ENCODE measurements at places on chromosomes 3 and 15.

DNA sequence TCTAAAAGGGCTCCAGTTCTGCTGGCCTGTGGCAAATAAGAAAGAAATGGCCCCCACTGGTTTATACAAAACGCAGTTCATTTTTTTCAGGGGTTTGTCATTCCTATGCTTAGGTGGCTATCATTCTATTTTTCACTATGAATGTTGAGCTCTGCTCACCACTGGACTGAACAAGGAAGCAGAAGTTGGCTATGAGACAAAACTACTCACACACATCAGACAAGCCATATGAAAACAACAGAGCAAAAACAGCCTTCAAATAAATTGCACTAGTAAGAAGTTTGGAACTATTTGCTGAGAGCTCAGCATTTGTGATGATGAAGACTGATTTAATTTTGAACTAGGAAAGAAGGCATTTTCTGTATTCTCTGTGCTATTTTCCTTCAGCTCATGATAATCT, 328.5 kb downstream of the MECOM start:
- no peak for DNase-seq

DNA sequence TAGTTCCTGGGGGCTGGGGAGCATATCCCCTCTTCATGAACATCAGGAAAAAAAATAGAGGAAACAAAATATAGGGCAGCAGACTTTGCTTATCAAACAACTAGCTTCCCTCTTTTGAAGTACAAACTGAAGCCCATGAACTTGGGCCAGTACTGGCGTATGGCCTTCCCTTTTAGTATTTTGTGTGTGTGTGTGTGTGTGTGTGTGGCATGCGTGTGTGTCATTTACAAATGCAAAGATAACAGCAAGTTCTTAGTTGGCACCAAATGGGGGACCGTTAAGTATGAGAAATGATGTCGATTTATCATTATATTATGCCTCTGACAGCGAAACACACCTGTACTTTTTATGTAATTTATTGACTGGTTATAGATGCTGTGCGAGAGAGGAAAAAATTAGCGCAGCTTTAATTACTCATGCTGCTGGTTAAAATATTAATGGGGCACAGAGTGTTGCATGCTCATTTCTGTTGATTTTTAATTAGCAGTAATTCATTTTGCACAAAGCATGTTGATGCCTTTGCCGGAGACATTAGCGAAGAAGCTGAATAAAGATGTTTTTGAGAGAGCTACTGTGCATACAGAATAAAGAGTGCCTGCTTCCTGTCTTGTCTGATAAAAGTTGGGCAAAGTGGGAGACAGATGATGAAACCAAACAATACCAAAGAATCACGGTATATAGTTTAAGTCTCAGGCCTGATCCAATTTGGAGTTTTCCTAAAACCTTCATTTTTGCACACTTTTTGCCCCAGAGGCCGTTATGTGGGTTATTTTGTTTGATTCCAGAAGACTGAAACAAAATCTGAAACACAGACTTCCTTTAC, 297.1 kb downstream of the SATB1 start:
- no peak for DNase-seq

- DNase-seq, result no peak
Measured at GRCh38 chr3:160675566-160676124, 1.3 kb upstream of the ARL14 start.

- peak; percentile 20 for DNase-seq
Measured at GRCh38 chr15:64667736-64668161, 107.6 kb downstream of the RBPMS2 start.

- DNase-seq, result no peak
Measured at GRCh38 chr3:79654019-79654418, 113.8 kb downstream of the ROBO1 start.

DNA sequence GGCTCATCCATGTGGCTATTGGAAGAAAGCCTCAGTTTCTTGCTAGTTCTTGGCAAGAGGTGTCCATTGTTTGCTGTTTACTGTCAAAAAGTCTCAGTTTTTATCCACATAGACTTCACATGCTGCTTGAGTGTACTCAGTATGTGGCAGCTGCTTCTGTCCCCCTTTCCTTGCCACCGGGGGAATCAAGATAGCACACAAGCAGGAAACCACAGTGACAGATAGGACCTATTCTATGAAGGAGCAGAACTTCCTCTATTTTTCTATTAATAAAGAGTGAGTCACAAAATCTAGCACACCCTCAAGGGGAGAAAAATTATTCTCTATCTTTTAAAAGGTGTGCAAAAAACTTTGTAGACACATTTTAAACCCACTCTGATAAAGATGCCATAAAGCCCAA, 121.4 kb upstream of the GMNC start:
- no peak for DNase-seq

DNA sequence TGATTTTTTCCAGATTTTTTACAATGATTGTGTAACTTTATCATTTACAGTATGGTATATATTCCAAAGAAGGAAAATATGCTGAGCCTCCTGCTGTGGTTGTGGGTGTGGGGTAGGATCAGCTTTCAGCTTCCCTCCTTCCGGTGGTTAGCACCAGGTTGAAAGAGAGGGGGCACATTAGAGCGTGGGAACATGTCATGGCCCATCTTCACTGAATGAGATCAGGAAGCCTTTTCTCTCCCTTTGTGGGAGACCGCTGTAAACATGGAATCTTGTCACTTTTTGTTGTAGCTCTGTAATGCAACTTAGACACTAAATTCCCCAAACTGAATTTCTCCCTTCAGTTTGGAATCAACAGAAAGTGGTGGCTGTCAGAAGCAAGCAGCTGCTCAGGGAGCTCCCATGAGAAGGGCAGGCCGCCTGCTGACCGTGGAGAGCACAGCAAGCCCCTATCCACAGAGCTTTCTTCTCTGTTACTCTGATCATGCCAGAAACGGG, 86.7 kb upstream of the LIMD1 start:
- DNase-seq, result no peak

GRCh38 chr3:32733631-32734229, 48.7 kb downstream of the CNOT10 start:
- no peak for DNase-seq

- no peak for DNase-seq
Measured at GRCh38 chr15:84598250-84598649, 2.6 kb upstream of the ZSCAN2 start.

GRCh38 chr3:172626021-172626640, 84.7 kb downstream of the NCEH1 start:
- DNase-seq, result no peak

- peak; percentile 15 for DNase-seq
Measured at GRCh38 chr3:41202834-41203345, 3.6 kb downstream of the CTNNB1 start.

DNA sequence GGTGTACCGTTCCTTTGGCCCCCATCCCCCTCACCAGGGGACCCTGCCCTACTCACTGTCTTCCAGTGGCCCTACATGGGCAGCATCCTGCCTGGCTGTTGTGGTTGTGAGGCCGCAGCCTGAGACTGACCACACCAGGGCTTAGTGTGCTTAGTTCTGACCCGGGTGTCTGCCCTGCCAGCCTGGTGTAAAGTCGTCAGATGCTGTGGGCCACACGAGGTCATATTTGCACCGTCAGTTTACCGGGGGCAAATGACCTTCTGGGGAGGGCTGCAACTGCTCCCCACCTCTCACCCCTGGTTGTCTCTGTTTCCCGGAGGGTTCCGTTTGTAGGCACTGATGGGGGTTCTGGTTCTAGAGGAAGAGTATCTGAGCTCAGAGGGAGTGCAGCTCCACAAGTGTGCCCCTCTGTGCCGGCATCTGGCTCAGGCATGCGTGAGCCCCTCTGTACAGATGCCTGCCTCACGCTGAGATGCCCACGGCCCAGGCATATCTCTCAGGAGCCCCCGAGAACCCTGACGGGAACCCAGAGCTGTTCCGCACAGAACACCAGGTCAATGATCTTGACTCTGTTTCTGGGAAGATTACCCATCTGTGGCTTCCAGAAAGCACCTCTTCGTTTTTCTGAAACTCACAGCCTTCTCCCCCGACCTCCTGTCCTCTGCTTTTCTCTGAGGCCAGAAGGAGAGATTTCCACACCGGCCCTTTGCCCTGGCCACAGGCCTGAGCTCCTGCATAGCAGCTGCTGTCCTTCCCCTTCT, 19.2 kb downstream of the KLF13 start:
- DNase-seq, result no peak

DNA sequence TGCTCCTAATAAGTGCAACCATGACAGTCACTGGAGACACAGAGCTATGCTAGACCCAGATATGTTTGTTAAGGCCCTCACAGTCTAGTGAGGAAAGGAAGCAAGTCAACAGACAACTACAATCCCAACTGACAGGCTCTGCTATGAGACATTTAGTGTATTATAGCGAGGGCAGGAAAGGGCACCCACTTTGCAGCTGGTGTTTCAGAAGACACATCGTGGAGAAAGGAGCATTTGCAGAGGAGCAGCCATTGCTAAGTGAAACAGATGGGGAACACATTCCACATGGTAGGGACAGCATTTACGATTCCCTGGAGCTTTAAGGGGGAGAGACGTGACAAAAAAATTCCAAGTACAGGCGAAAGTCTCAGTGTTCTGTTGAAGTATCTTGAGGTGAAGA, 685.6 kb downstream of the AGBL1 start:
- no peak for DNase-seq

DNA sequence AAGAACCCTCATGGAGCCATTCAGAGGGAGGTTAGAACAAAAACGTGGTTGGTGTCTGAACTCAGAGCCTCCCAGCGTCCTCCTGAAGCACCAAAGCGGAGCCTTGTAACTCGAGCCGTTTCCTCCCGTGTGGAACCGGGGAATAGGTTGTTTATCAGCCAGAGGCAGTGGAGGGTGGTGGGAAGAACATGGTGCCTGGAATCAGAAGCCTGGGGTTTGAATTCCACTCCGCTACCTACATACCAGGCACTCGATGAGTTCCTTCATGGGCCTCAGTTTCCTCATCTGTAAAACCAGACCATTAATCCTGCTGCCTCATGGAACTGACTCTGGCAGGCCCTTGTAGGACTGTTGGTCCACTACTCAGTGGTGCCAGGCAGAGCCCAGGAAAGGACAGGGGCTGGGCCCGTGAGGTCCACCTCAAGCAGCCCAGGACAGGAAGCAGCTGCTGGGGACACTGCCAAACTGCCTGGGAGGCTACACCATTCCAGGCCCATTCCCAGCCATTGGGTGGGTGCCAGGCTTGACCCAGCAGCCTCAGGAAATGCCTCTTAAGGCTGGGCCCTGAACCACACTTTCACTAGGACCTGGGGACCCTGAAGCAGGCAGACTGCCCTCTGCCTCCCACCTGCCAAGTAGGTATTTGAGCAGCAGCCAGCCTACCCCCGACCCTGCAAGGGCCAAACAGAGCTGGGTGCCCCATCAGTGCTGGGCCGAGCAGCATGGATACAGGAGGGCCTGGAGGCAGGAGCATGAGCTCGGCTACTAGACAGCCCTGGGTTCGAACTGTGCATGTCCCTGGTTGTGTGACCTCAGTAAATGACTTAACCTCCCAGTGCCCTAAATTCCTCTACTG, 33.4 kb downstream of the PRKCD start:
- DNase-seq, result peak; percentile 25

DNA sequence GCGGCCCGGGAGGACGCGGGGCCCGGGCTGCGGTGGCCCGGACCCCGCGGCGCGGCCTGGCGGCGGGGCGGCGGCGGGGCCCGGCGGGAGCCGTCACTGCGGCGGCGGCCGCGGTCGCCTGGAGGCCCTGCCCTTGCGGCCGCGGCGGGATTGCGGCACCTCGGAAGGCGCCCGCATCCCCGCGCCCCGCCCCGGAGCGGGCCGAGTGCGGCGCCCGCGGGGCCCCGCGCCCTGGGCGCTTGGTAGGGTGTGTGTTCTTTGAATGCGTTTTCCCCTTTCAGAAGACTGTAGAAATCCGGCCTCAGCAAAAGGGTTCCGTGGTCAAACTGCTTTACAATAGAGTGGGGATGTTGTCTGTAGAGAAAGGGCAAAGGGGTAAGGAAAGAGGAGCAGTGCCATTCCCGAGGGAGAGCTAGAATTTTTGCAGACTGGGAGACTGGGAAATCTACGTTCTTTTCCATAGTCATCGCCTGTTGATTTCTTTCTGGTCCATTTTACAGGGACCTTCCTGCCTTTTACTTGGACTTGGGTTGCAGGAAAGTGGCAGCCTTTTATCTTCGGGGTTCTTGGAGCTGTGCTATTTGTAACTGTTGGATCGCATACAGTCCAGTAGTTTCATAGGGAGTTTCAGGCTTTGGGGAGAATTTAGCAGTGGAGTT, 630 bp downstream of the SNRK start:
- no peak for DNase-seq

DNA sequence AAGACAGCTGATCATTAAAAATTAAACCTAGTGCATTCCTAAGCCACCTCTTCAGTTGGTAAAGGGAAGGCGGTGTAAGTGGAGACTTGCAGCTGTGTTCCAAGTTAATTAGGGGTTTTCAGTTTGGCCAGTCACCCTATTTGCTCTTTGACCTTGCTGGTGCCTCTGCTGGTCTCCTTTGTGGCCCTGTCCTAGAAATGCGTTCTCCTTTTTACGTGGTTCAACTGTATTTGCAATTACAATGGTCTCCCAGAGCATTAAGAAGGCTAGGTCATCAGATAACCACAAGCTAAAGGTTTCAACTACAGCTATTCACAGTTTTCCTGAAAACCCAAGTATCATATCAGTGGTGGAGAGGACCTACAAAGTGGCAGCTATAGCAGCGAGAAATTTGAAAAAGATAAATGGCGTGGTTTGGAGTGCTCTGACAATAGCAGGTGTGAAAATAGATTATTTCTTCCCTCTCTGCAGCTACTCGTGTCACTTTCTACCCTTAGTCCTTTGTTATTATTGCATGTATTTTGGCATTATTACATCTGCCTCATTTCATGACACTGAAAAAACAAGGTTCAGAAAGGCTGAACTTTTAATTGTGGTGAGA, 203.5 kb upstream of the TBC1D5 start:
- no peak for DNase-seq

GRCh38 chr3:100171211-100171914, 57.1 kb upstream of the FILIP1L start:
- no peak for DNase-seq

DNA sequence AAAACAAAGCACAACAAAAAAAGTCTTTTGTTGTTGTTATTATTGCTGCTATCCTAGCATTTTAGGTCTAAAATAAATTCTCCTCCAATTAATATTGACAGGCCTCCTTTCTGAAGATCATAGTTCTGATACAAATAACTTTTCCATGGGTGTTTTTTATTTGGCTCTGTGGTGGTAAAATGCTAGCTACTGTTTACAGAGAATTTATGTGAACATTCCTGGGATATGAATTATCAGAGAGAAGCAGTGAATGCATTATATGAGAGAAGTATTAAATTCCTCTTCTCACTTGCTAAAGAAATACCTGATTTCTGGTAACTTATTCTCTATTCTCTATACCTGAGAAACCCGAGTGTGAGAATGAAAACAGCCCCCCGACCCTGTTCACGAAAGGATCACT, 57.5 kb upstream of the TMCO5A start:
- no peak for DNase-seq

DNA sequence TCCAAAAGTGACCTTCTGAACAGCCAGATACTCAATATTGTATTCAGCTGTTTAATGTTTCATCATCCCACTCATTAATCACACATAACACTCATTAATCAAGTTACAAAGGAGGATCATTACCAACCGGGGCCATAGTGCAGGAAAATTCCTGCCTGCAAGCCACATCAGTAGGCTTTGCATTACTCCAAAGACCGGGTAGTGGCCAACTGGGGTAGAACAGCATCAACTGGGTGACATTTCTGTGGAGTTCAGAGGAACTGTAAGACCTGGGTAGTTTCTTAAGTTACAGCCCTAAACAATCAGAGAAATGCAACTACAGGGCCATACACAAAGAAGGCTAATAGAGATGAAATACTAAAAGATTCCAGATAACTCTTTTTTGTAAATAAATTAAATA, 253.1 kb downstream of the WDR72 start:
- no peak for DNase-seq
